ENCODE measurements at places on chromosomes 13 and 19. TPM values are rescaled to one million over a fixed set of nuclear protein-coding genes. Genes with fewer than 3 reads are reported as not detected.

DNA sequence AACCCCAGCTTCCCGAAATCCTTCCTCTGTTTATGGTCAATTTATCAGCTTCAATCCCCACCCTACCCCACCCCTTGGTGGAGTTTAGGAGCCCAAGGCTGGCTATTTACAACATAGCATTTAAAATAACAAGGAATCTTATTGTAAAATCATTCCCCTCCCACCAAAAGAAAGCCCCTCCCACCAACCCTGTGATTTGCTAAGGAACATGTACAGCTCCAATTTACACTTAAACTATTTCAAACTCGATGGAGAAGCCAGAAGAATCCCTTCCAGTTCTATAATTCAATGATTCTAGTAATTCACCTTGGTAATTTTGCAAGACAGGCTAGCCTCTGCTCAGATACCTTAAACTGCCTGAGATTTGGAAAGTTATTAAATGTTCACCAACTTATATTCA lies 3.0 kb downstream of the LATS2 start:
- no peak for DNase-seq
- H3K4me3 ChIP-seq, result no peak overlapping the region
- peaks cover 11% of the 10 kb centered on the region for H3K27me3 ChIP-seq
- H3K36me3 ChIP-seq, result no peaks in the 10 kb centered on the region
- H3K4me1 ChIP-seq, result peaks cover 19% of the 10 kb centered on the region

- H3K4me1 ChIP-seq, result peaks cover 16% of the 10 kb centered on the region
- peak overlapping the region; percentile 93 for H3K27ac ChIP-seq
- H3K4me3 ChIP-seq, result peak overlapping the region; percentile 56
Measured at GRCh38 chr13:27425158-27425917, 919 bp downstream of the GTF3A start.

DNA sequence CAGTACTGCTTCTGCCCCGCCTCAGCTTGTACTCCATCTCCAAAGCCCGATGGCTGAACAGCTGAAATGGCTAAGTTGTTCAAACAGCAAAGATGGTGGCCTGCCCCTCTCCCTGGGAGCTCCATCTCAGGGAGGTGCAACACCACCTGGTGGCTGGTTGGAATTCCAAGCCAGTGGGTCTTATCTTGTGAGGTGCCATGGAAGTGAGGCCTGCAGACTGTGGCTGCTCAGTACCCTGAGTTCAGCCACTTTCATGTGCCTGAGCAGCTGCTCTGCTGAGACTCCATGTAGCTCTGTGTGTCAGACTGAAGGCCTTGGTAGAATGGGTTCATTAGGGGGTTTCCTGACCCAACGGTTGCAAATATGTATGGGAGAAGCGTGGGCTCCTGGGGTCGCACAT lies 67.3 kb upstream of the SPRY2 start:
- no peaks in the 10 kb centered on the region for H3K27me3 ChIP-seq
- no peak overlapping the region for H3K27ac ChIP-seq
- DNase-seq, result no peak
- H3K36me3 ChIP-seq, result no peaks in the 10 kb centered on the region
- no peak overlapping the region for H3K4me3 ChIP-seq
- H3K4me1 ChIP-seq, result no peaks in the 10 kb centered on the region

- peaks cover 52% of the 10 kb centered on the region for H3K4me1 ChIP-seq
- H3K4me3 ChIP-seq, result peak overlapping the region; percentile 98
- peak; percentile 74 for DNase-seq
- H3K27ac ChIP-seq, result peak overlapping the region; percentile 95
- H3K27me3 ChIP-seq, result no peaks in the 10 kb centered on the region
Measured at GRCh38 chr19:19406878-19407632, 1.6 kb downstream of the GATAD2A start.

- H3K27me3 ChIP-seq, result no peaks in the 10 kb centered on the region
- no peak overlapping the region for H3K27ac ChIP-seq
- H3K4me3 ChIP-seq, result no peak overlapping the region
- H3K4me1 ChIP-seq, result no peaks in the 10 kb centered on the region
Measured at GRCh38 chr13:99559560-99559959, 58.3 kb downstream of the TM9SF2 start.

Gene LILRA5
- 1.6 TPM for total RNA-seq
